Mesangial cell (primary cell): ENCODE measurements at places on chromosomes 3 and 15. TPM values are rescaled to one million over a fixed set of nuclear protein-coding genes. Genes with fewer than 3 reads are reported as not detected.

ACOX2 gene
- total RNA-seq = 2.0 and 2.2 TPM in 2 replicates

SYNPR gene
- total RNA-seq = not detected in 2 replicates

DLL4 gene
- total RNA-seq = 0.13 TPM in 1 of 2 replicates, not detected in the other

ITGB5 gene
- 144 and 216 TPM in 2 replicates for total RNA-seq

CCNB2 gene
- 11.5 and 150 TPM in 2 replicates for total RNA-seq

NOX5 gene
- 0.16 and 1.1 TPM in 2 replicates for total RNA-seq

IL12A gene
- total RNA-seq = 0.76 and 3.6 TPM in 2 replicates

ZBED2 gene
- total RNA-seq = 3.3 and 20.5 TPM in 2 replicates

CNTN3 gene
- under 0.01 TPM in 1 of 2 replicates, not detected in the other for total RNA-seq

PDZRN3 gene
- 0.98 and 1.0 TPM in 2 replicates for total RNA-seq

GABRB3 gene
- total RNA-seq = 0.16 and 2.4 TPM in 2 replicates

BFSP2 gene
- not detected in 2 replicates for total RNA-seq

SERINC4 gene
- total RNA-seq = not detected in 2 replicates

SIDT1 gene
- total RNA-seq = 0.13 TPM in 1 of 2 replicates, not detected in the other

CLRN1 gene
- not detected in 2 replicates for total RNA-seq

GOLGA8S gene
- not detected in 2 replicates for total RNA-seq

AMT gene
- 0.65 and 6.3 TPM in 2 replicates for total RNA-seq

ABHD2 gene
- total RNA-seq = 53.4 and 53.6 TPM in 2 replicates

LDHAL6B gene
- not detected in 2 replicates for total RNA-seq

CCK gene
- not detected in 2 replicates for total RNA-seq

FOXB1 gene
- total RNA-seq = not detected in 2 replicates

TRAIP gene
- 3.4 and 11.9 TPM in 2 replicates for total RNA-seq

CKMT1B gene
- total RNA-seq = 0.89 TPM in 1 of 2 replicates, not detected in the other

SPESP1 gene
- 1.3 and 3.4 TPM in 2 replicates for total RNA-seq

ADPGK gene
- 40.9 and 53.4 TPM in 2 replicates for total RNA-seq

PEX11A gene
- total RNA-seq = 4.7 and 8.2 TPM in 2 replicates

WNT5A gene
- 47.7 and 58.7 TPM in 2 replicates for total RNA-seq

SPATA12 gene
- 0.13 and 0.16 TPM in 2 replicates for total RNA-seq

WDR76 gene
- 2.9 and 16.5 TPM in 2 replicates for total RNA-seq

LRRIQ4 gene
- total RNA-seq = not detected in 2 replicates

ADAMTSL3 gene
- total RNA-seq = 0.49 and 1.4 TPM in 2 replicates

RFTN1 gene
- 74.0 and 96.8 TPM in 2 replicates for total RNA-seq

KBTBD13 gene
- not detected in 2 replicates for total RNA-seq

MKRN2OS gene
- 1.3 TPM in 1 of 2 replicates, not detected in the other for total RNA-seq

RAD51 gene
- 3.7 and 12.7 TPM in 2 replicates for total RNA-seq

CACNA2D2 gene
- total RNA-seq = 0.16 and 1.1 TPM in 2 replicates

NAALADL2 gene
- total RNA-seq = 0.33 and 1.1 TPM in 2 replicates

IP6K2 gene
- total RNA-seq = 60.1 and 76.3 TPM in 2 replicates

OXTR gene
- total RNA-seq = 5.7 and 29.3 TPM in 2 replicates

LSG1 gene
- 10.6 and 21.0 TPM in 2 replicates for total RNA-seq

HYAL2 gene
- total RNA-seq = 155 and 163 TPM in 2 replicates

GABRA5 gene
- 0.25 and 0.33 TPM in 2 replicates for total RNA-seq

CHRNB4 gene
- 0.13 TPM in 1 of 2 replicates, not detected in the other for total RNA-seq

MNS1 gene
- total RNA-seq = 1.1 and 1.5 TPM in 2 replicates

TMEM207 gene
- total RNA-seq = not detected in 2 replicates

RYR3 gene
- under 0.01 and 1.0 TPM in 2 replicates for total RNA-seq

CMTM7 gene
- 31.3 and 37.2 TPM in 2 replicates for total RNA-seq

IL5RA gene
- not detected in 2 replicates for total RNA-seq

GPR27 gene
- 0.81 and 0.89 TPM in 2 replicates for total RNA-seq

CYP1A2 gene
- not detected in 2 replicates for total RNA-seq

TRA2B gene
- 110 and 250 TPM in 2 replicates for total RNA-seq

IL20RB gene
- total RNA-seq = 0.33 and 0.63 TPM in 2 replicates

CHRM5 gene
- under 0.01 TPM in 1 of 2 replicates, not detected in the other for total RNA-seq

ZKSCAN7 gene
- total RNA-seq = 4.9 and 8.0 TPM in 2 replicates

ATP8B4 gene
- not detected in 2 replicates for total RNA-seq

SI gene
- total RNA-seq = not detected in 2 replicates

CXCR6 gene
- total RNA-seq = not detected in 2 replicates

STAB1 gene
- total RNA-seq = 0.13 and 0.33 TPM in 2 replicates
